ENCODE measurements at places on chromosomes 16 and 17.

DNA sequence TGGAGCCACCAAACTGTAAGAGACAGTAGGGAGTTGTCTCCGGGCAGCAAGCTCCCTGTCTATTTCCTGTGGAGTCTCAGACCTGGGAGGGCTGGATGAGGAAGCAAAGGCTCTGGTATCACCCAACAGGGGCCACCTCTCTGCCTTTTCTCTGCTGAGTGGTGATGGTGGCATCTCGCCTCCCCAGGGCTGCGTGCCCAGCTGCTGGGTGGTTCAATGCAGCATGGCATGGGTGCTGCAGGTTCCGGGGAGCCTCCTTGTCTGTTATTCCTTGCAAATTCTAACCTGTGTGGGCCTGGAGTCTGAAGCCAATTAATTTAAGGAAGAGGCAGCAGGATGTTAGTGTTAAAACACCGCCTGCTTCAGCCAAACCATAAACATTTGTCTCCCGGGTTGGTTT lies 78.2 kb downstream of the CCDC182 start:
- no peak for DNase-seq

DNA sequence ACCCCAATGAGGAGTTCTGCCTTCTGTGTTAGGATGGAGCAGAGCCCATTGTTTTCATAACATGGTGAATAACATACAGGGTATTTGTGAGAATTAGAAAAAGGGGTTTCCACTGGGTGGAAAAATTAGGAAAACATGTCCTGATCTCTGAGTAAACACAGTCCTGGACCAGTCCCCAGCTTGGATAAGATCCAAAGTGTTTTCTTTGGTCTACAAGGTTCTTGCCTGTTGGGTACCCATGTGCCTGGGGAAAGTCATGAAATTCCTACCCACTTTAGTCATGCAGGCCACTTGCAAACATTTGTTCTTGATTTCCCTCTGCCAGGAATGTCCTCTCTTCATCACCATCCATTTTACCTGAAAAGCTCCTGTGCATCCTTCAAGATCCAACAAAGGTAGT lies 164.8 kb upstream of the DYNLRB2 start:
- no peak for DNase-seq

DNA sequence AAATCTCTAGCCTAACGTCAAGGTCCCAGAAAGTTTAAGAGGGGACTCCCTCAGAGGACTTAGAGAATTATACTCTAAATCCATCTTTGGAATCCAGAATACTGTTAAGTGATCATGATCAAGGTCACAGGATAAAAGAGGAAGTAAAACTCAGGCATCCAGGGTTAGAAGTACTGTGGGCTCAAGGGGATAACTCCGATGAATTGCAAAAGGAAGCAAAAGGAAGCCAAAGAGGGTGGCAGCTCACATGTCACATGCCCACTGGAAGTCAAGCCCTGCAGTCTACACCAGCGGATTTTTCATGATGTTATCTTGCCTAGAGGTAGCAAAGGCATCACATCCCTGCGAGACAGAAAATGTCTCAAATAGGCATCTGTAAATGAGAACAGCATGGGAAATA lies 3.8 kb downstream of the ZNF821 start:
- no peak for DNase-seq

DNA sequence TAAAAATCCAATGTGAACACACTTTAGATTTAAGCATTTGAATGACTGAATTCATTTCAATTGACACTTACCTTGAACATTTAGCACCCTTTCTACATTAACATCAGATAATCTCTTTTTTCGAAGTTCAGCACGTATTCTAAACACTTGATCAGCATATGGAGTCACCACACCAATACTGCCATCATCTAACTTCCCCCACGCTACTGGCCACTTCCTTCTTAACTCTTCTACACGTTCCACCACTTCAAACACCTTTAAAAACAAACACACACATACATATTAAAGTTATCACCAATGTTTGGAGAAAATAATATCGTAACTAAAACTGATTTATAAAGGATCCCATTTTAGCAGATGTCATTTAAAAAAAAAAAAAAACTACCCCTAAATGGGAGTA lies 93.5 kb downstream of the CACNG1 start:
- no peak for DNase-seq

- no peak for DNase-seq
These were observed 1.4 kb upstream of the NBR1 start for GRCh38 chr17:43169561-43170139.

GRCh38 chr16:87657621-87658192 lies 55.4 kb downstream of the JPH3 start:
- no peak for DNase-seq

GRCh38 chr17:49318435-49318965 lies 43.5 kb downstream of the ZNF652 start:
- DNase-seq = no peak

DNA sequence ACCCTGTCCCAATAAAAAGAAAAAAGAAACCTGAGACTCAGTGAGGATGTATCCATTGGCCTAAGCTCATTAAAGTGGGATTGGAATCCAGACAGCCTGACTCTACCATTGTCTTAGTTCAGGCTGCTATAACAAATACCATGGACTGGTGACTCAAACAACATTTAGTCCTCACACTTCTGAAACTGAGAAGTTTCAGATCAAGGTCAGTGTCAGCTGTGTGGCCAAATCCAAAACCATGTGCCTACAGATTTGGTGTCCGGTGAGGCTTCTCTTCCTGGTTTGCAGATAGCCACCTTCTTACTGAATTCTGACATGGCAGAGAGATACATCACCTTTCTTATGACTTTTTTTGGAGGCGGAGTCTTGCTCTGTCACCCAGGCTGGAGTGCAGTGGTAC lies 53.3 kb upstream of the KDM8 start:
- no peak for DNase-seq

DNA sequence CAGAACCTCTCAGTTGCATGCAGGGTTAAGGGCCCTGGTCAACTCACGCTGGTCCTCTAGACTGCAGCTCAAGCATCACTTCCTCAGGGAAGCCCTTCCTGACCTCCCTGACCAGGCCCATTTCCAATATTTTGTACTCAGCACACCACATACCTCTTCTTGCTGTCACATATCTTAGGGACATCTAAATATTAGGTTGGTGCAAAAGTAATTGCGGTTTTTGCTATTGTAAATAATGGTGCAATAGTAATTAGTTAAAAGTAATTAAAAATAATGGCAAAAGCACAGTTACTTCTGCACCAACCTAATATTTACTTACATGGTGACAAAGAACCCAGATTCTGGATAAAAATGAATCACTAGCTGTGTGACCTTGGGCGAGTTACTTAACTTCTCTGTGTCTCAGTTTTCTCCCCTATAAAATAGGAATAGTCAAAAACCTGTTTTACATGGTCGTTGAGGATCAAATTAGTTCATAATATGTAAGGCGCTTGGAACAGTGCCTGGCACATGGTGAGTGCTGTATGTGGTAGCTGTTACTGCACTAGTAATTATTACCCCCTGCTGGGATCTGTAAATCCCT lies 177.4 kb downstream of the PRKCB start:
- DNase-seq = no peak

- DNase-seq = no peak
These were observed 453.9 kb upstream of the GOT2 start for GRCh38 chr16:59188029-59188428.

- DNase-seq = no peak
These were observed 51.7 kb downstream of the GRIN2A start for GRCh38 chr16:10130538-10130937.

- DNase-seq = no peak
These were observed 34.2 kb downstream of the MPHOSPH6 start for GRCh38 chr16:82135844-82136243.

DNA sequence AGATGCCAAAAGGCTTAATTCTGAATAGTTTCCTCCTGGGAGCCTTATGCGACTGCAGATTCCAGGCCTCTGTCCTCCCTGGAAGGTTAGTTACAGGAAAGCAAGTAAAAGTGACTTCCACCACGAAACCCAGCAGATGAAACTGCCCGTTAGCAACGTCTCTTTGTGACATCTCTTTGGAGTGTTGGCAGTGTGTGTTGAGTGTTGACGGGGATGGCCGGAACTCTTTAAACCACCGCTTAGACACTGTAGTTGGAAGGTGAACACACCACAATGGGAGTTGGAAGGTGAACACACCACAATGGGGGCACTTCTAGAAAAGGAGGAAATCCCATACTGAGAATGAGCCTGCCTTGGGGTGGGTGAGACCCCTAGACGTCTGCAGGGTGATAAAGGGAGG lies 858 bp downstream of the SKAP1 start:
- DNase-seq = no peak

- no peak for DNase-seq
These were observed 57.3 kb downstream of the MGAT5B start for GRCh38 chr17:76925441-76925891.

GRCh38 chr17:49971848-49972485 lies 3.0 kb downstream of the DLX4 start:
- DNase-seq = no peak

DNA sequence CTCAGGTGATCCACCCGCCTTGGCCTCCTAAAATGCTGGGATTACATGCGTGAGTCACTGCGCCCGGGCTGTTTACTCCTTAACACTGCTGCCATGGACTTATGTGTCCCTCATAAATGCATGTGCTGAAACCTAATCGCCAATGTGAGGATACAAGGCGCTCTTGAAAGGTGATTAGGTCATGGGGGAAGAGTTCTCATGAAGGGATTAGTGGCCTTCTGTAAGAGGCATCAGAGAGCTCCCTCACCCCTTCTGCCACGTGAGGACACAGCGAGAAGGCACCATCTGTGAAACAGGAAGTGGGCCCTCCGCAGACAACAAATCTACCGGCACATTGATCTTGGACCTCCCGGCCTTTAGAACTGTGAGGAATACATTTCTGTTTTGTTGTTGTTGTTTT lies 19.1 kb downstream of the ITPRIPL2 start:
- DNase-seq = no peak

DNA sequence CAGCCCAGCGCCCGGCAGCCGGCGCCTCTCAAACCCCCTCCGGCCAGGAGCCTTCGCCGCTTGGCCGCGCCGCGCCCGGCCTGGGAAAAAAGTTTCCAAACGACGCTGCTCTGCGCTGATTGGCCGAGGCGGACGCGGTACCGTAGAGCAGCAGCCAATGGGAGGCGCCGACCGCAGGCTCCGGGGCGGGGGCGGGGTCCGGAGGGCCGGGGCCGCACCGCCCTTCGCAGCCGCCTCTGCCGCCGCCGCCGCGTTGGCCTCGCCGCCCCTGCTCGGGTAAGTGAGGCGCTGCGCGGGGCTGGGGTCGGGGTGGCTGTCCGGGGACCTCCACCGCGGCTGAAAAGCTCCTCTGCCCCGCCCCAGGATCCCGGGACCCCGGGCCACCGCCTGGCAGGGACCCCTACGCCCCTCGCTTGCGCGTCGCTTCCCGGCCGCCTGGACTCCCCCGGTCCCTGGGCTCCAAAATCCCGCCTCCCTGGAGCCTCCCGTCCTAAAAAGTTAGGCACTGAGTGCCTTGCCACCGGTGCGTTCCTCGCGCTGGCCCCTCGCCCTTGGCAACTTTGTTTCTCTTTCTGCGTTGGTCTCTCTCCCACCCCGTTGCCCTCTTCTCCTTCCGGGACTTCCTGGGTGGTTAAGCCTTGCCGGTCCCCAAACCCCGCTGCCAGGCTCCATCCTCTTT lies at the start of gene NDE1:
TSS of gene NDE1 (plus strand) at position 227 of the 679 bp plus-strand sequence. CDS start 14,534 bp downstream, outside the sequence.
- DNase-seq = peak; percentile 14

GRCh38 chr16:84462296-84463210 lies 41.9 kb downstream of the MEAK7 start:
- no peak for DNase-seq

- DNase-seq = no peak
These were observed 182.7 kb downstream of the RPTOR start for GRCh38 chr17:80727409-80727755.

- DNase-seq = peak; percentile 42
These were observed 3.0 kb downstream of the NGFR start for GRCh38 chr17:49498029-49498615.

- DNase-seq = no peak
These were observed 33.9 kb downstream of the DCUN1D3 start for GRCh38 chr16:20866145-20866772.

- DNase-seq = no peak
These were observed 67.9 kb downstream of the TRIM37 start for GRCh38 chr17:59038734-59039133.

GRCh38 chr16:89253548-89254287 lies 36.2 kb downstream of the ZNF778 start:
- DNase-seq = no peak

DNA sequence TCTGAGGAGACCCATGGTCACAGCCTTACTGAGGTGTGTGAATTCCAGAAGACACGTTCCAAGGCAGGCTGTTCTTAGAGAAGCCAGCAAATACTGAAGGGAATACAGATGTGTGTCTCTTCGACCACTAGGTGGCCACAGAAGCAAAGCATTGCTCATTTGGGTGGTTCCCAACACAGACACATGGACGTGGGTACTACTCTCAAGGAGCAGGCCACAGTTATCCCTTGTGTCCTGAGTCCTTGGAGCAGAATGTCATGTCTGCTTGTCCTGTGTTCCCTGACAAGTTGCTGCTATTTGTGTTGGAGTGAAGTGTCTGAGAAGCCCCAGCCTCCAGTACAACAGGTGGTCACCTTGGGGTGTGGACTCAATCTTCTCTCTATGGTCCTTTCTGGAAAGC lies 30.3 kb downstream of the HMOX2 start:
- DNase-seq = peak; percentile 49

DNA sequence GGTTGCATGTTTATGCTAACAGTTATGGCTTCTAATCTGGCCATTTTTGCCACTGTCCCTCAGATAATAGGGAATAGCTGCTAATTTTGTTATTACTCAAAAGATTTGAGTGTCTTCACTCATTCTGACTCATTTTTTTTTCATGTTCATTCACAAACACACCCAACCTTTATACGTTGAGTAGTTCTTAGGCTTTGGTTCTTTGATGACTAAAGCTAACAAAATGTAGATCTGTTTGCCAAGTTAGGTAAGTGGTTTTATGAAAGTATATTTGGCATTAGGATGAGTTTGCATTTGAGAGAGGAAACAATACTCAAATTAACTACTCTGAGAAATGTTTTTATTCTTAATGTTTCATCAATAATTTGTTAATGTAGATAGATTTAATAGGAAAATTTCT lies 3.6 kb downstream of the MAP2K4 start:
- no peak for DNase-seq

DNA sequence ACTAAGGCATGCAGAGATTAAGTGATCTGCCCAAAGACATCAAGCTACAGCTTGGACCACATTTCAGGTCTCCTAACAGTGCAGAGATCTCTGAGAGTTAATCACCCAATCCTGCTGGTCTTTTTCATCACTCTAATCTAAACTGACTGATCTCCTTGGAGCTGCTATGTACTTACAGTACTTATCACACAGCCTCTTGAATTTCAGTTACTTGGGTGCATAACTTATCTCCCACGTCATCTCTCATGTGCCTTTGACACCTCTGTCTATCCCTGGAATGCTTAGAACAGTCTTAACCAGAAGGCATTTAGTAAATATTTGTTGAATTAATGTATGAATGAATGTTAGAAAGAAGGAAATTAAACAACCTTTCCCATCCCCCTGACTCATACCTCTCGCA lies 139.0 kb downstream of the SNX11 start:
- DNase-seq = no peak

- DNase-seq = no peak
These were observed 139.4 kb upstream of the RPH3AL start for GRCh38 chr17:492022-492413.

GRCh38 chr16:14579266-14579665 lies 50.8 kb downstream of the PARN start:
- DNase-seq = no peak
